Activated B cell treated with CpG ODN at 0.5 μM for 24 hours (primary cell): ENCODE measurements at places on chromosomes 5 and 9. TPM values are rescaled to one million over a fixed set of nuclear protein-coding genes. Genes with fewer than 3 reads are reported as not detected.

DNA sequence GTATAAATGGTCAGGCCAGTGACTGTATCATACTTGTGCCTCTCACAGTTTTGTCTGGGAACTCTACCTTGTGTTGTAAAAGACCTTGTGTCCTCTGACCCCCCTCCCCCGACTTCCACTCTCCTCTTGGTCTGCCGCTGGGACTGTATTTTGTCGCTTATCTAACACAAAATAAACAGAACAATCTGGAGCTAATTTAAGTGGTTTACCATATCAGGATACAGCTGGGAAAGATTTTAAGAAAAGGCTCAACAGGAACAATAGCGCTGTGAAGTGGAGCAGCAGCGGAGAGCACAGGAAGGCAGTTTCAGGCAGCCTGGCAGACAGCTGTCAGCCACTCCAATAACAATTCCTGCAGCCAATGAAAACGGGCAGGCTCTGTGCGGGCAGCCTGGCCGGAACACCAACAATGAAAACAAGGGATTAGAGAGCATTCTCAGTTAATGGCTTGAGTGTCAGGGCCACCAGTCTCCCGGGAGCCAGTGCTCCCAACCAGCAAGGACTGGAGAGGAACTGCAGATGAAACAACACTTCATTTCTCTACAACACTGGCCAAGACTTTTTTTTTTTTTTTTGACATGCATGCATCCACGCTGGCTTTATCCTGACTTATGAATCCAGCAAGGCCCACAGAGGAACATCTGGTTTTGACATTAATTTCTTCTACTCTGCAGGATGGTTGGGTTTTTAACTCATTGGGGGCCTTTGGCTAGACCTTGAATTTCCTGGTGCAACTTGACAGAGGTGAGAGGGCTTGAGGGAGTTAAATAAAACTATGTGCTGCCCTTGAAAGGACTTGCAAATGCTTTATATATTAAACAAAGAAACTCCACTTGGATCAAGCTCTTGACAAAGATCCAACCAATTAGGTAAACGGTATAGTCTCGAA is 76.7 kb downstream of the ARSB start:
- DNase-seq, result no peak

DNA sequence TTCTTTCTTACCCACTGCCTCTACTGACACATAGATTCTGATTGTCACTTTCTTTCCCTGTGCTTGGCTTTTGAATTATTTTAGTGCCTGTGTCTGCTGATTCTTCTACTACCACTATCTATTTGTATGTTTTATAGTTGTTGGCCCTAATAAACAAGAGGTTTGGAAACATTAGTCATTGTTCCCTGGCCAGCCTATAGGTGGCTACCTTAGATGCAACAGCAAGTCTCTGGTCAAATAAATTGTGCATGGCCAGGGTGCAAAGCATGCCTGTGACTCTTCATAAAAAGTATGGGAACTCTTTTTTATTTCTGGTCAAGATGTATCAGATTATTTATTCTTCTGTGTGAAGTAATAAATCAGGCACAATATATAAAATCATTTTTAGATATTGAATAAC is 124.4 kb downstream of the PLK2 start:
- DNase-seq, result no peak

- no peak for DNase-seq
Observed at GRCh38 chr9:98869866-98870265, 62.4 kb downstream of the GALNT12 start.

DNA sequence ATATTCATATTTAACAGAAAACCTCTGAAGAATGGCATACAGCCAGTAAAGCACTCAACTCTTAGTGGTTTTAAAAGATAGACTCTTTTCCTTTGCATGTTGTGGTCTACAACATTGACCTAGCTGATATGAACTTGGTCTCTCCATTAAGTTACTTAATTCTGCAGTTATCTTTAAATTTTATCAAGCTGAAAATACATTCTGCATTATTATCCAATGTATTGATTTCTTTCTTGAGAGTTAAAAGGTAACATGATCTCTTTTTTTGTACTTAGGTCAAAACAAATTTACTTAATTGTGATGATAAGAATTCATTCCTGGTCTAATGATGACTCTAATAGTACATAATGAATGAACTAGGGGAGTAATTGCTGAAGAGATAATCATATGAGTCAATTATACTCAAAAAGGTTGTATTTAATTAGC is 132.9 kb downstream of the STARD4 start:
- DNase-seq, result no peak

GRCh38 chr5:32074401-32074800 is 99.7 kb downstream of the GOLPH3 start:
- no peak for DNase-seq

DNA sequence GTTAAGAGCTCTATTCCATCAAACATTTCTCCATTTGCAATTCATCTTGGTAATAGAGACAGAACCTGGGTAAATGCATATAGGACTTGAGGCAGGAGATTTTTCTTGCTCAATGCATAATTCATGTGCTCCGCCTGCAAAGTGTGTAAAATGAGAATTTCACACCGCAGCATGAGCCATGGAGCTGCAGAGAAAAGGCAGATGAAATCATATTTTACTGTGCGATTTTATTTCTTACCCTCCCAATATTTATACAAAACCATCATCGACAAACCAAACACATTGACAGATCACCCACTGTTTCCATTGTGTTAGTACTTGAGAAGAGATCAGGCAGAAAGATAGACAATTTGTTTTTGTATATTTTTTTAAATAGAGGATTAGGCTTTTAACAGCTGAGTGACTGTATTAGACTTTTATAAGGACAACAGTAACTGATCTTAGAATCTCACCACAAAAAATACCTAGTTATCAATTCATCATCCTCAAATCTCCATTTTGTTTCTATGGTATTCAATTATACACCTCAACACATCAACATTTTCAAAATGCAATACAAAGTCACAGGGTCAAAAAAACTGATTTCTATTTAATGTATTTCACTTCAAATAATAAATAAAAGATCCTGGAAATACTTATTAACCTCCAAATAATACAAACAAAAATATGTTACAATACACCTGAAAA is 191.1 kb downstream of the AP3B1 start:
- DNase-seq, result no peak

GRCh38 chr9:93592008-93592642 is 15.7 kb downstream of the PHF2 start:
- no peak for DNase-seq

DNA sequence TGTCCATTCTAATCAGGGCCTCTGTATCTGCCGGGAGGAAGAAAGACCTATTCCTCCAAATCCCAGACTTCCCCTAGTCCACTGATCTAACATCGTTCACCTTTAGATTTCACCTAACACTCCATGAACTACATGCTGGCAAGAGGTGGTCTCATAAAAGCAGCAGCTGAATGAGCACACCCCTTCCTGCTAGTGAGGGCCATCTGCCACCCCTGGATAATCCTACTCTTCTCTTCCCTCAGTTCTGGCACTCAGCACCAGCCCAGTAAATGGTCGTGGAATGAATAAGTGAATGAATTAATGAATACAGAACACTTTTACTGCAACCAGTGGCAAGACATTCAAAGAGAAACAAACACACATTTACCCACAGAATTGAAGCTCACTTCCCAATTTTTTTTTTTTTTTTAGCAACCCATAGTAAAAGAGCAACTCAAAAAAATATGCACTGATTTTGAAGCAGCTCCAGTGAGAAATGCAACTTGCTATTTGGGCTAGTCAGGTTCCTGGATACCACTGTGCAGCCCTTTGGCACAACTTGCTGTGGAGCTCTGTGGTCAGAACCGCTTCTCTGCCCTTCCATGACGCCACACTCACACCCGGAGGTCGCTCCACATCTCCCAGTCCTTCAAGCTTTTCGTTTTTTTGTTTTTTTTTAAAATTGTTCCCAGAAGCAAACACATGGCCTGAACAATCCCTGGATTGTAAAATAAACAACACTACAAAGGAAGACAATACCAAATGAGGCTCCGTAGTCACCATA is 6.2 kb downstream of the RNF183 start:
- no peak for DNase-seq

DNA sequence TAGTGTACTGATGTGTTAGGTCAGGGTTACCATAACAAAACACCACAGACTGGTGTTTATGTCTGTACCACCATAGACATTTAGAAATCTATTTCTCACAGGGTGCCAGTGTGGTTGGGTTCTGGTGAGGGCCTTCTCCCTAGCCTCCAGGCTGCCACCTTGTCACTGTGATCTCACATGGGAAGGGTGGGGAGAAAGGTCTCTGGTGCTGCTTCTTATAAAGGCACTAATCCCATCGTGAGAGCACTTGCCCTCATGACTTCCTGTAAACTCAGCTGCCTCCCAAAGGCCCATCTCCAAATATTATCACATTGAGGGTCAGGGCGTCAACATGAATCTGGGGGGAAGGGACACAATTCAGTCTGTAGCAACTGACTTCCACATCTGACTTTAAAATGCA is 49.8 kb downstream of the PIK3R1 start:
- DNase-seq, result no peak

DNA sequence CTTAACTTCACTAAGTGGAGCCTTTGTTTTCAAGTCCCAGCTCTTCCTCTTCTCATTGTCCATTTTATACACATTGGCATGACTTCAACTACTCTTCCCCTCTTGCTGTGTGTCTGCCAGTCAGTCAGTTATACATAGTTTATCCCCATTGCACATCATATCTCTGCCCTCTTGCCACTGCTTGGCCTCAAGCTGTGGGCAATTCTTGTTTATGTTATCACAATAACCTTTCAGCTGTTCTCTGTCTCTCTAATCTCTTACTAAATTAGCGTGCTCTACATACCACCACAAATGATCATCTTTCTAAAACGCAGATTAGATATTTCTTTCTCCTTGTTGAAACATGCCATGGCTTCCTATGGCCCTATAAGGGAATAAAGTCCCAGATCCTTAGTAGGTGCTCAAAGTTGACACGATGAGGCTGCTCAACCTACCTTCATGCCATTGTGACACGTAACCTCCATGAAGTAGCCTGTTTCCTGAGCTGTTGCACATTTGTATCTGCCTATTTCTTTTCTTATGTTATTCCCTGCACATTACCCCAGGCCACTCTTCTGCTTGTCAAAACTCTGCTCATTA is 239.3 kb downstream of the GAS1 start:
- DNase-seq, result no peak

GRCh38 chr5:7801891-7802614 is 48.9 kb downstream of the CFAP90 start:
- DNase-seq, result no peak

- no peak for DNase-seq
Observed at GRCh38 chr5:17269201-17269600, 51.8 kb downstream of the BASP1 start.

DNA sequence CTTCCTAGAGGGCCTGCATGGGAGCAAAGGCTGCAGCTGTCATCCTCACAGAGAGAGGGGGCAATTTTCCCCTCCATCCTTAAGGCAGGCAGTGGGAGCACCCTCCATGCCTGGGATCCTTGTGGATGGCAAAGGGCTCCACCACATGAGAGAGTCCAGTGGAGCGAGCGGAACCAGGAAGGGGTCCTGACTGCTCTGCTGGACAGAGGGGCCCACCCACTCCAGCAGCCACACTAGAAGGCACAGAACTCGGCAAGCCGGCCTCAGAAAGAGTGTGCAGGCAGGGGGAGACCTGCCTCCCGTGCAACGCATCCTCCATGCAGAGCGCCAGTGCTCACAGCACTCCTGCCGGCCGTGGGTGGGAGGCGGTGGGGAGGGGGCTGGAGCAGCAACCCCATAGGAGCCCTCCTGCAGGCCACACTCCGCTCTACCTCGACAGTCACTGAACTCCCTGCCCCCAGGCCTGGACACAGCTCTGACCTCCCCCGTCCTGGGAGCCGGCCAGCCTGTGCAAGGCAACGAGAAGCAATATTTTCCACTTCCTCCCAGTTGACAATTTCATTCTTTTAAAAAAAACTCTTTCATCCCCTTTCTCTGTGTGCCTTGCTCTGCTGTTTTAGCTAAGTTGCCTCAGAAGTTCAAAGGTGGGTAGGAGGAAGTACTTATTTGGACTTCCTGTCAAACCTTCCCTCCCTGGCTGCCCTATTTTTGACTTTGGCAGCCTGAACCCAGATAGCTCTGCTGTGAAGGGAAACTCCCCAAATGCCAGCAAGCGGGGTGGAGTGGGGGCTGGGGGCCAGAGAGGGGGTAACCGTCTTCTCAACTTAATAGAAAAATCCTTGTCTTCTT is 5.3 kb upstream of the LCP2 start:
- no peak for DNase-seq

GRCh38 chr5:179379321-179379890 is 34.1 kb upstream of the ADAMTS2 start:
- DNase-seq, result no peak

DNA sequence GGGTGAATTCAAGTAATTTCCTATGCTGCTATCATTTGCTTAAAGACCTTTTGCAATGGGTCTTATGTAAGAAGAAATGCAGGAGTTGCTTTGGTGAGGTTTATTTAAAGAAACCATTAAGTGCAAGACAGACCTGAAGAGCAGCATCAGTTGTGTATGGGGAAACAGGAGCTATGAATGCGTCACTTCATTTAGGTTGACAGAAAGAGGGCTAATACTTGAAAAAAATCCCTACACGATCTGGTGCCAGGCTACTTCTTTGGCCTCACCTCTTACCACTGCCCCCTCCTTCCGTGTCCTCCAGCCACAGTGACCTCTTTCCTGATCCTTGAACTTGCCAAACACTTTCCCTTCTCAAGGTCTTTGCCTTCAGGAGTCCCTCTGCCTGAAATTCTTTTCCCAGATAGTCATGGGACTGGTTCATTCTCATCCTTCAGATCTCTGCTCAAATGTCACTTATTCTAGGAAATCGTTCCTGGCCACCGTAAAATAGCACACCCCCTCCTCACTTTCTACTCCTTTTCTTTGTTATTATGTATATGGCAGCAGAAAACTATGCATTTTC is 1.4 kb upstream of the JAK2 start:
- DNase-seq, result no peak

DNA sequence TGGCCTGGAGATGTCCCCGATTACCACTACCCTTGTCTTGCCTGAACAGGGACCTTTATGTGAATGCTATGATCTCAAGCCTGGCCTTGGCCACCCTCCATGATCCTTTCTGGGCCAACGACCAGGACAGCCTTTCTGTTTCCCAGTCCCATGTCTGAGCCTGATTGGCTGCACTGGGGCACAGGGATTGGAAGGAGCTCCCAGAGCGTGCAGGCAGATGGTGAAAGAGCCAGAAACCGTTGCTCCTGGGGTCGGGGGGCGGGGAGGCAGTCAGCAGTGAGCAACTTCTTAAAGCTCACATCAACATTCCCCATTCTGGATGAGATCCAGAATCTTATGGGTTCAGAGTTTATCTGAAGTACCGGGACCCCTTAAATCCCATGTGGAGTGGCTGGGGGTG is 84.4 kb downstream of the INSYN2B start:
- no peak for DNase-seq

GRCh38 chr9:136645903-136646754 is 16.6 kb upstream of the EGFL7 start:
- DNase-seq, result peak; percentile 26

FOXD4L3 gene
- total RNA-seq, result not detected in 2 replicates

PTGS1 gene
- total RNA-seq, result 8.9 and 9.4 TPM in 2 replicates

RNF180 gene
- total RNA-seq, result not detected in 2 replicates

PCDHB8 gene
- total RNA-seq, result not detected in 2 replicates

FOXD4 gene
- 0.55 and 0.61 TPM in 2 replicates for total RNA-seq

SPINK4 gene
- not detected in 2 replicates for total RNA-seq

PAEP gene
- total RNA-seq, result not detected in 2 replicates

MAMDC2 gene
- not detected in 2 replicates for total RNA-seq

BTNL8 gene
- total RNA-seq, result not detected in 2 replicates
